NCI-H146 (cell line): ENCODE measurements at places on chromosomes 16 and 17.

DNA sequence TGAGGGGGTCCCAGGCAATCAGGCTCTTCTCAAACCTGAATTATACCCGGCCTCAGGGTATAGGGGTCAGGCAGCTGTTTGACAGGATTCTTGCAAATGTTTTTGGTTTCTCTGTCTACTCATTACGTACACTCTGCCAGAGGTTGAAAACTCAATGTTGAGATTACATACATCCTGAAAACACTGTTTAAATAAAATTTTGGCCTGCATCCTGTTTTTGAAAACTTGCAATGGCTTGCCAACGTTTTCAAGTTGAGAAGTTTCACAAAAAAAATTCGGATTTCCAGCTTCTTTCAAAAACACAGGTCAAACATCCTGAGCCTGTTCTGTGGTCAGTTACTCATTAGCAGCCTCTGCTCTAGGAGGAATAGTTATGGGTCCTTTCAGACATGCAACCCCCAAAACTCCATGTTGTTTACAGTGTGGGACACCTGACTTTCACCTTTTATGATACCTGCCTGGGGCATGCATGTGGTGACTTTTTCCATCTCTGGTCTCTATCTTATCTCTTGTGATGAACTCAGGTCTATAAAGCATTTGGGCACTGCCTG, 577.8 kb downstream of the WWOX start:
- DNase-seq: no peak

DNA sequence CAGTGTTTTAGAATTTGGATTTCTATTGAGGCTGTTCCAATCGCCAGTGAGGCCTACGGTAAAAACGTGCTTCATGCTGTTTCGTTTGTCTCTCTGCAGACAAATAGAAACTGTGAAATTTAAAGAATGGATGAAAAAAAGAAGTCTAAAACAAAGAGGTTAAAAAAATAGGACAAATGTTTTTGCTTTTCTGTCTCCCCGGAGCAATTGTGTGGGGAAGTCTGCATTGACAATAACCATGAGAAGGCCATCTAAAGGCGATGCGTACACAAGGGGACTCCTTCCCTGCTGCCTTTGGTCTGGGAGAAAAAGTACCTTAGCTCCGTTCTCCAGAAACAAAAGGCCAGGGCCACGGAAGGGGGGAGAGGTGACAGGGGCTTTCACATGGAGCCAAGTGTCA, 4.6 kb upstream of the ZFHX3 start:
- no peak for DNase-seq

DNA sequence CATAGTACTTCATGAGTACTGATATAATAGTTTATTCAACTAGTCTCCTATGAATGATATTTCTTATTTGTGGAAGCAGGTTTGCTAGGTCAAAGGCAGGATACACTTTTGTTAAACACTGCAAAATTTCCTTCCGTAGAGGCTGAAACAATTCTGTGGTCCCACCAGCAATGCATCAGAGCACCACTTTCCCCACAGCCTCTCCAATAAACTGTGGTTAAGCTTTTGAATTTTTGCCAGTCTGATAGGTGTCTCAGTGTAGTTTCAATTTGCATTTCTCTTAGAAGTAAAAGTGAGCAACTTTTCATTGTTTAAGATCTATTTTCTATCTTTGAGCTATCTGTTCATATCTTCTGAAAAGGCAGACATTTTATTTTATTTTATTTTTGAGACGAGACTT, 36.4 kb upstream of the CORO6 start:
- DNase-seq: no peak

DNA sequence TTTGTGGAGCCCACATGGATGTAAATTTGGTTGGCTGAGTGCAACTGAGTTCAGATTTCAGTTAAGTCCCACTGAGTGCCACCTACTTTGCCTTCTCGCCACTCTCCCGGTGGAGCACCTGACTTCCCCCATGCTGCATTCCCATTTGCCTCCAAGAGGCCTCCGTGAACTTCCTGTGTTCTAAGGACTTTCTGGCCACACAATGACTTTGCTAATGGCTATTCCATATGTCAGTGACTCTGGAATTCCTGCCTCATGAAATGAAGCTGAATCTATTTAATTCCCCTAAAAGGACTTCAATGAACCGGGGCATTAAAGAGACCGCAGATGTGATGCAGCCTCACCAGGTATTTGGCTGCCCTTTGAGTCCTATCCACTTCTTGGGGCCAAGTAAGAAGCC, 29.9 kb downstream of the ABCC12 start:
- no peak for DNase-seq

DNA sequence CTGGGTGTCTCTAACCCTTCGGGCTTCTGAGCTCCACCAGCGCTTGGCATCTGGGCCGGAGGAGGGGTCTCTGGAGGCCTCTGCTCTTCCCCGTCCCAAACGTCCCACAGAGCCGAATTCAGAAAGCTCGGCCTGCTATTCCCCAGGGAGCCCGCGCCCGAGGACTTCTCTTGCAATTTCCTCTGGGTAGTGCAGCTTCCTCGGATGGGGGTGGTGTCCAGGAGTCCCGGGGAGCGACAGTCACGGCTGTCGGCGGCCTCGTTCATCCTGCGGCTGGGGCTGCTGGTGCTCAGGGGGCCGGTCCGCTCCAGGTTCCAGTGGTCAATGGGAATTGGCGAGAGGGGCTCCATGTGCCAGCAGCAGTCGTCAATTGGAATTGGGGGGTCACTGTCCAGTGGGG, 11.8 kb upstream of the NLRC3 start:
- no peak for DNase-seq
